ENCODE measurements at places on chromosomes 5 and 9. TPM values are rescaled to one million over a fixed set of nuclear protein-coding genes. Genes with fewer than 3 reads are reported as not detected.

GRAMD2B gene
- 11.7 TPM for total RNA-seq

CNTFR gene
- not detected for total RNA-seq

GRCh38 chr9:93464395-93464794 lies 11.0 kb upstream of the FAM120AOS start:
- H3K4me3 ChIP-seq: no peak overlapping the region
- H3K36me3 ChIP-seq: peaks cover 6% of the 10 kb centered on the region
- H3K27me3 ChIP-seq: no peaks in the 10 kb centered on the region
- no peak for DNase-seq
- H3K27ac ChIP-seq: peak overlapping the region; percentile 11

GRCh38 chr5:96659170-96659569 lies 3.0 kb upstream of the CAST start:
- no peak overlapping the region for H3K4me3 ChIP-seq
- DNase-seq: no peak
- H3K27ac ChIP-seq: no peak overlapping the region
- H3K4me1 ChIP-seq: peaks cover 75% of the 10 kb centered on the region

- no peaks in the 10 kb centered on the region for H3K27me3 ChIP-seq
- H3K4me1 ChIP-seq: no peaks in the 10 kb centered on the region
- no peak overlapping the region for H3K4me3 ChIP-seq
- no peak overlapping the region for H3K27ac ChIP-seq
- DNase-seq: no peak
- H3K36me3 ChIP-seq: peaks cover 78% of the 10 kb centered on the region
These were observed 27.3 kb downstream of the ANP32B start for GRCh38 chr9:98010445-98010844.

- DNase-seq: no peak
- no peaks in the 10 kb centered on the region for H3K36me3 ChIP-seq
- H3K4me3 ChIP-seq: no peak overlapping the region
- no peak overlapping the region for H3K27ac ChIP-seq
These were observed 44.9 kb downstream of the APBA1 start for GRCh38 chr9:69627281-69627680.

DNA sequence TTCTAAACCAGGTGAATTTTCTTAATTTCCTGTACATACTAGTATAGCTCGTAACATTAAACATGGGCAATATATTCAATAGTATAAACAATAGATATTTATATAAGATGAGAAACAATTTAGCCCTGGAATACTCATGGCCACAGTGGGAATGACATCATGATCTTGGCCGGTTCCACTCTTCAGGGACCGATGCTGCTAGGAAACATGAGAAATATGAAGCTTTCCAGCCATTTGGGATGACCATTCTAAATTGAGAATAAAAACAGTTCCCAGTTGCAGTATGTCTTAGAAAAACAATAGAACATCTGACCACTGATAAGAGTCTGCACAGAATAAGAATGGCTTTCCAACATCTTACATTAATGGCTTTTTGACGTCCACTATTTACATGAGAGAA lies 33.3 kb upstream of the SLCO6A1 start:
- no peaks in the 10 kb centered on the region for H3K4me1 ChIP-seq
- H3K27me3 ChIP-seq: no peaks in the 10 kb centered on the region
- H3K36me3 ChIP-seq: no peaks in the 10 kb centered on the region
- no peak for DNase-seq

GRCh38 chr9:69272212-69272611 lies 52.8 kb upstream of the ENTREP1 start:
- H3K27me3 ChIP-seq: no peaks in the 10 kb centered on the region
- no peak for DNase-seq
- no peaks in the 10 kb centered on the region for H3K36me3 ChIP-seq
- H3K27ac ChIP-seq: no peak overlapping the region

TRPM6 gene
- 0.09 TPM for total RNA-seq

GRCh38 chr5:14327624-14328023 lies 184.5 kb downstream of the TRIO start:
- H3K36me3 ChIP-seq: peaks cover 25% of the 10 kb centered on the region
- H3K27ac ChIP-seq: no peak overlapping the region
- H3K4me1 ChIP-seq: no peaks in the 10 kb centered on the region

CDH10 gene
- total RNA-seq: 0.63 TPM

RMI1 gene
- total RNA-seq: 19.2 TPM

DNA sequence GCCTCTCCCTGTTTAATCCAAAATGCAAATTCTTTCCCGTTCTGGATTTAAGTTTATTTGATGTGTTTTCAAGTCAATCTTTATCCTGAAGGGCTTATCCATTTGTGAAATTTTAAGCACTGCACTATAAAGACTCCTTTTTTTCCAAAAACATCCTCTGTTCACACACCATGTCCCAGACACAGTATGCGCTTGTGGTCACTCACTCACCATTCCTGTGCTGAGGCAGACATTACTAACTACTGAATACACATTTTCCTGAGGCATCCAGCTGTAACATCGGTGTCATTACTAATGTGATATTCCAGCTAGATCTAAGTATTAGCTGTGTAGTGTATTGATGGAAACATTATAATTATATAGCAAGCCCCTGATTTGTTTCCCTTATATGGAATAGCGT lies 298.4 kb downstream of the KCTD16 start:
- no peak overlapping the region for H3K27ac ChIP-seq
- no peaks in the 10 kb centered on the region for H3K4me1 ChIP-seq
- DNase-seq: no peak
- H3K36me3 ChIP-seq: no peaks in the 10 kb centered on the region

TRAF1 gene
- total RNA-seq: 2.9 TPM

- no peaks in the 10 kb centered on the region for H3K4me1 ChIP-seq
- no peak overlapping the region for H3K27ac ChIP-seq
- H3K36me3 ChIP-seq: peaks cover 91% of the 10 kb centered on the region
- no peaks in the 10 kb centered on the region for H3K27me3 ChIP-seq
These were observed 26.4 kb downstream of the PTGR1 start for GRCh38 chr9:111572950-111573604.

DNA sequence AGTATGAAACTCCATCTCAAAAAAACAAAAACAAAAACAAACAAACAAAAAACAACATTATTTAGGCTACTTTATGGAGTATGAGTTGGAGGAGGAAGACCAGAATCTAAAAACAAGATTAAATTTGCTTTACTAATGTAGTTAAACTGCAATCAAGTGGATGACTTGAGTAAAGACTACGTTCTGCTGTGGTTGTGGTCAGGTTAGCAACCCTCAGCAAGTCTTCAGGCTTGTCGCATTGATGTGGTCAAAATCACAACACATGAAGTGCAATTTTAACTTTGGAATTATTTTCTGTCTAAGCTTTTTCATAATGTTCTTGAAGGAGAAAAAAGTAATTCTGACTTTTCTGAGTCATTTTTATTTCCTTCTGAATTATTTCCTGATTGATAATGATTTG lies 43.1 kb downstream of the PDE6A start:
- no peak overlapping the region for H3K4me3 ChIP-seq
- no peaks in the 10 kb centered on the region for H3K36me3 ChIP-seq
- H3K27ac ChIP-seq: no peak overlapping the region
- DNase-seq: no peak
- H3K4me1 ChIP-seq: no peaks in the 10 kb centered on the region
- H3K27me3 ChIP-seq: no peaks in the 10 kb centered on the region

HMCN2 gene
- 1.6 TPM for total RNA-seq

- H3K4me3 ChIP-seq: no peak overlapping the region
- no peaks in the 10 kb centered on the region for H3K4me1 ChIP-seq
- H3K36me3 ChIP-seq: no peaks in the 10 kb centered on the region
- H3K27ac ChIP-seq: no peak overlapping the region
- DNase-seq: no peak
- H3K27me3 ChIP-seq: no peaks in the 10 kb centered on the region
These were observed 203.9 kb downstream of the CDK5RAP2 start for GRCh38 chr9:120376101-120376500.

AJM1 gene
- total RNA-seq: 5.9 TPM

MSMP gene
- total RNA-seq: not detected

BNC2 gene
- 2.9 TPM for total RNA-seq

DNA sequence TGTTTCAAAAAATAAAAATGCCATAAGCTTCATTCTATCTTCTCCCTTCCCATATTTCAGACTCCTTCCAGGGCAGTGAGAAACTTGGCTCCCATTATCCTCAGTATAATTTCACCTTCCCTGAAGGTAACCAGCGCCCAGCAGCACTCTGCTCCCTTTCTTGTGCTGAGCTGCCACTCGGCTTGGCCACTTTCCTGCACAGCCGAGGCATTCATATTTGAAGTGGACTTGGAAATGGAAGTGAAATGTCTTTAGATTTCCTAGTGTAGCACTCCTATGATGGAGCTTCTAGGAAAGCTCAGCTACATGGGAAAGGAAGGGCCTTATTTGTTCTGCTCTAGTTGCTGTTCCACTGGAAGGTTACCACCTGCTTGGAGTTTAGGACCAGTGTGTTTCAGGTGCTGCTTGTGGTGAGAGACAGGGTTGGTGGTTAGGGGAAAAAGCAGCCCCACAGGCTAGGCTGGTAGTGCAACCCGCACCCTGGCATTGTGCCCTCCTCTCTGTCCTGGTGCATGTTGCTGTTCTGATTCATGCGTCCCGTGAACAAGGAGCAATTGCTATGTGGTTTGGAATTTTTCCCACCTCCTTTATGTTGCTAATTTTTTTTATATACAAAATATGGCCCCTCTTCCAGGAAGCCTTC lies 53.8 kb downstream of the RAD23B start:
- H3K36me3 ChIP-seq: peaks cover 30% of the 10 kb centered on the region
- no peaks in the 10 kb centered on the region for H3K27me3 ChIP-seq
- H3K4me3 ChIP-seq: no peak overlapping the region
- peak; percentile 92 for DNase-seq

PLEKHG4B gene
- total RNA-seq: not detected

DNA sequence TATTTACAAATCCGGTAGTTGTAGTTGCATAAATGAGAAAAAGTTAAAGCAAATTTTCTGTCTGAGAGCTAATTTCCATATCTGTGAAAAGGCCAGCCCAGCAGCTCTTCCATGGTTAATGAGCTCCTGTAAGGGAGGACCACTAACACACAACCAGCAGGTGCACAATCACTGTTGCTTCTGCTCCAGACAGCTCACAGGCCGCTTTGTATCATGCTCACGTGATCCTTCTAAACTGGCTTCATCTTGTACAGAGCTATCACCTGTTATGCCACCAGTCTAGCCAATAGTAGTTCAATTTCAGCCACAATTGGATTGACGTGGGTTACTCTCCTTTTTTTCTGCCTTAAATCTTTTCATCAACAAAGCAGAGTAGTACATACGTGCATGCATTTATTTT lies 38.3 kb upstream of the FBXL17 start:
- no peaks in the 10 kb centered on the region for H3K4me1 ChIP-seq
- no peak overlapping the region for H3K4me3 ChIP-seq
- no peak for DNase-seq
- no peak overlapping the region for H3K27ac ChIP-seq

- H3K27me3 ChIP-seq: no peaks in the 10 kb centered on the region
- H3K27ac ChIP-seq: no peak overlapping the region
- H3K36me3 ChIP-seq: no peaks in the 10 kb centered on the region
These were observed 19.7 kb upstream of the ASTN2 start for GRCh38 chr9:117434566-117434965.

GRM6 gene
- total RNA-seq: not detected

DNA sequence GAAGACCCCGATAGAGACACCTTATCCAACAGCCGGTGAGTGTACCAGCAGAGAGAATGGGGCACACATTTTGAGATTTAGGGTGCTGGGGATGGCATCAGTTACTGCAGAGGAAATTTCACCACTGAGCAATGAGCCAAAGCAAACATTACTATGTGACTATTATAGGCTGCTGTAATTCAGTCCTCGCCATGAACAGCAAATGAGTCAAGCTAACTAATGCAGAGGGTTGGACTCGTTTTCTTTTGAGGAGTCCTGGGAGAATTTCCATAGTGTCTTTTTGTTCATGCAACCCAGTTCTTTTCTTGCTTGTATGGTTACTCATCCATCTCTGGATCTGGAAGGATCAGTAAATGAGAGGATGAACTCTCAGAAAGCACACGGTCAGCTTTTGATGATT lies 323.8 kb downstream of the PSAT1 start:
- no peak overlapping the region for H3K27ac ChIP-seq
- H3K4me1 ChIP-seq: no peaks in the 10 kb centered on the region
- H3K27me3 ChIP-seq: no peaks in the 10 kb centered on the region
- H3K4me3 ChIP-seq: no peak overlapping the region
- no peaks in the 10 kb centered on the region for H3K36me3 ChIP-seq
- no peak for DNase-seq

- H3K27ac ChIP-seq: no peak overlapping the region
- H3K4me1 ChIP-seq: no peaks in the 10 kb centered on the region
These were observed 22.4 kb downstream of the MACIR start for GRCh38 chr5:103280967-103281366.

DNA sequence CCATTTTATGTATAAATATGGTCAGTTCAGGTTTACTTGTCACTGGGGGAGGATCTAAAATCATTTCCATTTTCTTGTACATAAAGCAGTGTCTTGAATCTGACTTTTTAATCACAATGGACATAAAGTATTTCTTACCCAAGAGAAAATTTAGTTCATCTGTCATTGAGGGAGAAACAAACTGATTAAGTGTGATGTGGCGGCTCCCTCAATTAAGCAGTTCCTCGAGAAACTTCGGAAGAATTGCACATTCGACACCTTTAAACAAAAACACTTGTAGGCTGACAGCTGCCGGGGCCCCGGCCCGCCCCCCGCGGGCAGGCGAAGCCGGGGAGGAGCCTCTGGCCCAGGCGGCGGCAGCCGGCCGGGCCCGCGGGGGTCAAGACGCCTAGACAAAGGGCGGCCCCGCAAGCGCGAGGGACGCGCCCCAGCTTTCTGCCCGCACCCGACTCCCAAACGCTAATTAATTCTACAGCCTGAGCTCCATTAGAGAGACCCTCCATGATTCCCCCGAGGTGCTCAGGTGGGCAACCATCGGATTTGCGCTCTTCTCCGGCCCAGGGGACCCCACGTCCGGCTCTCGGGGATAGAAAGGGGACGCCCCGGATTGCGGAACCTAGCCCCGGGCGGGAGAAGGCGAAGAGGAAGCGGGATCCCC lies 750 bp downstream of the TRIM36 start:
- no peaks in the 10 kb centered on the region for H3K36me3 ChIP-seq
- peak overlapping the region; percentile 81 for H3K4me3 ChIP-seq
- H3K27ac ChIP-seq: no peak overlapping the region
- peaks cover 5% of the 10 kb centered on the region for H3K27me3 ChIP-seq

ACTBL2 gene
- 1.5 TPM for total RNA-seq

DNA sequence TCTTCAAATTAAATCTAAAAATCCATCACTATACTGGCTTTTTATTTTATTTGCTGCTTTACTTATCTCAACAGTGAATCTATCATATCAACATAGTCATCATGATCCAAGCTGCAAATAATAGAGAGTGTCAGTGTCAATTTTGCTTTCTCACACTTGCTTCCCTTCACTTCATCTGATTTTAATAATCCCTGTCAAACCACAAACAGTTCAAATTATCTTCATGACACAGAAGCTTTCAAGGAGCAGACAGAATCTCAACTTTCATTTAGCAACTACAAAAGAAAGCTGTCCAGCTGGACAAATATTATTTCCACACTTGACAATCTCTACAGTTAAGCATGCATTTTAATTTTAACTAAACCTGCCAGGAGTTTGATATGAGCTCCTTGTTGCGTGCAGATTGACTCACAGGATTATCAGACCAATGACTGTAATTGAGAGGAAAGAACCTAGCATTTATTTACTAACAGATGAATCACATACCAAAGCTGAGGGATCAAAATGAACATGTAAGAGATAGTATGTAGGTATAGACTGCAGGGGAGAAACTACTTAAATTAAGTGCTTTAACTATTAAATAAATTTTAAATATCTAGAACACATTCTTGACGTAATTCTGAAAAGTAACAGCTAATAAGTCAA lies 56.0 kb downstream of the KIAA0825 start:
- no peaks in the 10 kb centered on the region for H3K4me1 ChIP-seq
- DNase-seq: no peak
- no peak overlapping the region for H3K4me3 ChIP-seq
- no peaks in the 10 kb centered on the region for H3K27me3 ChIP-seq
- no peak overlapping the region for H3K27ac ChIP-seq
- no peaks in the 10 kb centered on the region for H3K36me3 ChIP-seq

- H3K4me1 ChIP-seq: no peaks in the 10 kb centered on the region
- no peaks in the 10 kb centered on the region for H3K36me3 ChIP-seq
- no peaks in the 10 kb centered on the region for H3K27me3 ChIP-seq
- no peak for DNase-seq
These were observed 281.8 kb upstream of the RFX3 start for GRCh38 chr9:3807601-3808000.
